ENCODE measurements at places on chromosomes 7 and 10. TPM values are rescaled to one million over a fixed set of nuclear protein-coding genes. Genes with fewer than 3 reads are reported as not detected.

Gene FOXP2
- polyA plus RNA-seq: 24.4 TPM

Gene NPFFR1
- 0.13 TPM for polyA plus RNA-seq

Gene CCNY
- 15.1 TPM for polyA plus RNA-seq

Gene VWDE
- polyA plus RNA-seq: 2.6 TPM

Gene FRG2B
- not detected for polyA plus RNA-seq

Gene SFTPA1
- not detected for polyA plus RNA-seq

Gene CC2D2B
- polyA plus RNA-seq: 6.2 TPM

Gene ENO4
- 0.76 TPM for polyA plus RNA-seq

Gene LRRC4
- 3.0 TPM for polyA plus RNA-seq

Gene ANKRD30A
- not detected for polyA plus RNA-seq

Gene FZD1
- polyA plus RNA-seq: 5.5 TPM

Gene LRRC61
- 0.67 TPM for polyA plus RNA-seq

Gene STEAP1
- polyA plus RNA-seq: 24.3 TPM

Gene TMEM139
- 2.9 TPM for polyA plus RNA-seq

Gene STEAP2
- polyA plus RNA-seq: 201 TPM

Gene HYAL4
- not detected for polyA plus RNA-seq

Gene TMEM140
- not detected for polyA plus RNA-seq

Gene OR2A1
- polyA plus RNA-seq: not detected

Gene ITIH5
- not detected for polyA plus RNA-seq

Gene CCL24
- polyA plus RNA-seq: not detected

Gene CHRM2
- 0.87 TPM for polyA plus RNA-seq

Gene BLNK
- 0.70 TPM for polyA plus RNA-seq

Gene CNTNAP2
- 21.3 TPM for polyA plus RNA-seq

Gene CPN1
- polyA plus RNA-seq: not detected

Gene KDM7A
- polyA plus RNA-seq: 5.2 TPM

Gene HOXA7
- not detected for polyA plus RNA-seq

Gene IFIT3
- 10.5 TPM for polyA plus RNA-seq

Gene CTAGE15
- not detected for polyA plus RNA-seq

Gene TSPAN33
- 0.92 TPM for polyA plus RNA-seq

Gene SYPL1
- polyA plus RNA-seq: 34.0 TPM

Gene GARIN1A
- polyA plus RNA-seq: 0.17 TPM

Gene RUFY2
- polyA plus RNA-seq: 30.8 TPM

Gene NXPH1
- polyA plus RNA-seq: 4.6 TPM

Gene SEPHS1
- 13.6 TPM for polyA plus RNA-seq

Gene ASZ1
- not detected for polyA plus RNA-seq

Gene INMT
- 0.22 TPM for polyA plus RNA-seq

Gene FAM25C
- polyA plus RNA-seq: not detected

Gene PODXL
- polyA plus RNA-seq: 1.9 TPM

Gene MRPL43
- polyA plus RNA-seq: 77.6 TPM

Gene INHBA
- 0.42 TPM for polyA plus RNA-seq

Gene TRPV5
- not detected for polyA plus RNA-seq

Gene CUL2
- 54.3 TPM for polyA plus RNA-seq

Gene SPDYE6
- polyA plus RNA-seq: 0.46 TPM

Gene SPDYE5
- polyA plus RNA-seq: 0.25 TPM

Gene WNT8B
- not detected for polyA plus RNA-seq

All from Purkinje cell (primary cell).